ENCODE measurements at places on chromosomes 13 and 19.

GRCh38 chr13:87459419-87459818 lies 211.8 kb upstream of the SLITRK5 start:
- DNase-seq = no peak

GRCh38 chr13:38566519-38566918 lies 120.4 kb upstream of the FREM2 start:
- DNase-seq = no peak

GRCh38 chr13:84737661-84738060 lies 855.4 kb upstream of the SLITRK1 start:
- no peak for DNase-seq

DNA sequence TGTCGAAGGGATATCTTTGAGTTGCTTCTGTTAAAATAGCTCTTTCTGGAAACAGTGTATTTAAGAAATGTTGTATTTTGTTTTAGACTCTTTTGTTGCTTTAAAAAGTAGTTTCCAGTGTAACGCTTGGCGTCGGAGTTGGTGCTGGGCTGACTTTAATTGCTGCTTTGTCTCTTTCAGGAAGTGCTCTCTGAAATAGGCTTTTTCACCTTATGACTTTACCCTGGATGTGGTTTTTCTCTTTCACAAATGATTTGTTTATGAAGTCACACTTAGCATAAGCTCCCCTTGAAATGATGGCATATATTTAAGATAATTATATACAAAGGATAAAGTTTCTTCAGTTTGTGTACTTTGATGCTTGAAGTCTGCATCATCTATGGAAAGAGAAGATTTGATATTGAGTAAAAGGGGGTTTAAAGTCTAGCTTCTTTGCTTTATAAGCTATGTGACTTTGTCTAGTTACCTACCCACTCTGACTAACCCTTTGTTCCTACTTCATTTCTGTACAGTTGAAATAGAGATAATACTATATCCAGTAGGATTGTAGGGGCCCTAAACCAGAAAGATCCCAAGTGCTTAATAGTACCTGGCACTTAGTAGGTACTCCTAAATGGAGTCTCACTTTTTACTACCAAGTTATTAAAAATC lies at the start of gene GPR18:
Gene GPR18 (minus strand): TSS at position 170 of the 651 bp plus-strand sequence. CDS start 2,507 bp downstream, outside the sequence.
- DNase-seq = no peak

- no peak for DNase-seq
These were observed 2.8 kb upstream of the FBXO17 start for GRCh38 chr19:38978326-38978689.

GRCh38 chr13:54775501-54776191 lies 1747.0 kb downstream of the OLFM4 start:
- DNase-seq = no peak

DNA sequence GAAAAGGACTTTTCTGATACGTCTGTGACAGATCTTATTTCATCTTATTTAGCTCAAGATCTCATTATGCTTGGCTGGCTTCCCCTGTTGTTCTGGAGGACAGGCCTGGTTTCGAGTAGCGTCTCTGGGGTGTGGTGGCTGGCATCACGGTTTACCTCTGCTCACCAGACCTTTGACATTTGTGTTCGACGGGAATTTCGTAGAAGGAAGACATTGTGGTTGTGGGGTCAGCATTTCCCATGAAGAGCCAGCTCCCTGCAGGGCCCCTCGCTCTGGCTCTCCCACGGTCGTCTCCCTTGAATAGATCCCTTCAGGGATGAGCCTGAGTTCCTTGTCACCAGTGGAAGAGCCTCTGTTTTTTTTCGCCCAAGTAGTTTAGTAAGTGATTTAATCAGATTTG lies 78.6 kb upstream of the TEX29 start:
- no peak for DNase-seq

DNA sequence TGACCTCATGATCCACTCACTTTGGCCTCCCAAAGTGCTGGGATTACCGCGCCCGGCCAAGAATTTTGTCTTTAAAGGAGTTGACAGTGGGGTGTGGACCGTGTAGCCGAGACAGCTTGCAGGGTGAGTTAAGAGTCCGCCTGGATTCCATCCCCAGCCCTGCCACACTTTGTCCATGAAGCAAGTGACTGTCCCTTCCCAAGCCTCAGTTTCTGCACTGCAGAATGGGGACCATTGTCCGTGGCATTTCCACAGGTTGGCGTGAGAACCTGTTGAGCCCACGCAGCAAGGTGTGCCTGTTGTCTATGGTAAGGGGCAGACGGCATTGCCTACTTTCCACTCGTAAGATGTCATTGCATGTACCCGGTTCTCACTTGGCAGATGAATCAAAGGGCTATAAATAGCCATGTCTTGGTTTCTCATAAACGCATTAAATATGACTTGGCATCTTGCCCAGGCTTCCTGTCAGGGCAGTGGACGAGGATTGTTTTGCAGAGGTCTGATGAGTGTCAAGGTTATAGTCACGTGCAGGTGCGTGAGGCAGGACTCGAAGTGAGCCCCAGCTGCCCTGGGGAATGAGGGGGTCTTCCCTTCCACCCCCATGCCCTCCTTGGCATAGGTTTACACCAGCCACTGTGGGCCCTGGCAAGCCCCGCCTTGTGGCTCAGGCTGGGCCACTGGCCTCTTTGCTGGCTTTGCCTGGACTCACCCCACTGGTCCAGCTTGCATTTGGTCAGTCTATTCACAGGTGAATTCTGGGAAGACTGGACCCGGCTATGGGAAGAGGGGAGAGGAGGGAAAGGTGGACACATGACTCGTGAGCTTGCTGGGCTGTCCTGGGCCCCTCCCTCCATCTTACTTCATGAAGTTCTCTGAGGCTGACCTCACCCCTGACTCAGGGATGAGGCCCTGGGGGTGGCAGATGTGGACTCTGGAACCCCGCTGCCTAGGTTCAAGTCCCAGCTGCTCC lies 14.6 kb downstream of the FAM187B start:
- peak; percentile 49 for DNase-seq

DNA sequence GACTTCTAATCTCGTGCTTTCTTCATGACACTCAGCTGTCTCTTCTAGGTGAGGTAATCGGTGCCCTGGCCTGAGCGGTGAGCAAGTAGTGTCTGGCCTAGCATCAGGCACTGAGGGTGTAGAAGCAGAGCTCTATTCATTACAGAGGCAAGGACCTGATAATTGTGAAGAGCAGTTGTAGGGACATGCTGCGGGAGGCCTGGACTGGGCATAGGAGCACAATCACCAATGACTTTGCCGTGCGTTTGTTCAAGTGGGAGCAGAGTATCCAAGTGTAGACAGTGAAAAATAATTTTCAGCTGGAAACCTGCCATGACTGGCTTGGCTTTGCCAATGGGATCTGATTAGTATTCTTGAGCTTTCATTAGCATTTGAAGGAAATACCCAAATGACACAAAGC lies 32.1 kb upstream of the DCLK1 start:
- no peak for DNase-seq

DNA sequence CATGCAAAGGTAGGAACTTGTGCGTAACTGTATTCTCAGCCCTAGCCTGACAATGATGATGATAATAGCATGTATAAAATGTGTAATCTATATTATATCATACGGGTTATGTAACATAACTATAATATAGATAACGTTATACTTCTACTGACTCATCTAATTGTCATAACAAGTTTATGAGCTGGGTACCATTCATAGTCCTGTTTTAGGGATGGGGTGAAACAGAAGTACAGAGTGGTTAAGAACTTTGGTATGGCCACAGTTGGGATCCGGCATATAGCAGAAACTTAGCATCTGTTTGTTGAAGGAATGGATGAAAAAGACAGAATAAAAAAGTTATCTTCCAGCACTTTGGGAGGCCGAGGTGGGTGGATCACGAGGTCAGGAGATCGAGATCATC lies 5.2 kb downstream of the CTU1 start:
- no peak for DNase-seq

GRCh38 chr13:46173656-46174055 lies 8.3 kb downstream of the LCP1 start:
- DNase-seq = no peak

DNA sequence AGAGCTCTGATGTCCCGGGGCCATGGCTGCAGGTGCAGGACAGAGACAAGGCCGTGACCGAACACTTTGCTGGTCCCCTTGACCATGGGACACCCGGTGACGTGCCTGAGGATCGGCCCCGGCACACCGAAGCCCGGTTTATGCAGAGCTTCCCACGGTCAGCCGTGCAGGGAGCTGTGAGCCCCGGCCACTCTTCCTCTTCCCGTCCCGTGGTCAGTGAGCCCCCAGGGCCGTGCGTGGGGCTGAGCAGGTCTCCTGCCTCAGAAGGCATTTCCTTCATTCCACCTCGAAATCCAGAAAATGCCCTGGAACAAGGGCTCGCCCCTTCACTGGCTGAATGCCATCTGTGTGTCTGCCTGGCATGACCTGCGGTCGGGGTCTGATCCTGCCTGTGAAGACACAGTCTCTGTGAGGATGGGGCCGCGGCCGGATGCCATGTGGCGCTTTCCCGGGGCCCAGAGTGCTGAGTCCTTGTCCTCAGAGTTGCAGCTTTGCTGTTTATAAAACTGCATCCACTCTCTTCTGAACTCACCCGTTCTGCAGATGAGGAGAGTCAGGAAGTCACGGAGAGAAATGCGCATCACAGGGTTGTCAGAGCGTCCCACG lies 16.9 kb downstream of the MCF2L start:
- no peak for DNase-seq

DNA sequence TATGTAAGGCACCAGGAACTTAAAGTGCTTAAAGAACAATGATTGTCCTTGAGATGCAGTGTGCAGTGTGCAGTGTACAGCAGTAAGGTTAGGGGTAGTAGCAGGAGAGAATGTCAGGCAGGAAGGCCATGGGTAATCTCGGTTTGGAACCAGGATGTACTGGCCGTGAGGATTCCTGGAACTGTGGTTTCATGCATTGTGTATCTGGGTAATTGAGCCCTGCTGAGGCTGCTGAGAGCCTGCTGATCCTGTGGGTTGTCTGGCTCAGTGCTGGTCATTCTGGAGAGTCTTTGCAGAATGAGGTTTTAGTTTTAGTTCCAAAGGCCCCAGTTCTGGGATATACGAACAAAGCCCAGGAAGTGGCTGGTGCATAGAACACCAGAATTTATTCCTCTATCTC lies 71.0 kb downstream of the ZNF568 start:
- no peak for DNase-seq

DNA sequence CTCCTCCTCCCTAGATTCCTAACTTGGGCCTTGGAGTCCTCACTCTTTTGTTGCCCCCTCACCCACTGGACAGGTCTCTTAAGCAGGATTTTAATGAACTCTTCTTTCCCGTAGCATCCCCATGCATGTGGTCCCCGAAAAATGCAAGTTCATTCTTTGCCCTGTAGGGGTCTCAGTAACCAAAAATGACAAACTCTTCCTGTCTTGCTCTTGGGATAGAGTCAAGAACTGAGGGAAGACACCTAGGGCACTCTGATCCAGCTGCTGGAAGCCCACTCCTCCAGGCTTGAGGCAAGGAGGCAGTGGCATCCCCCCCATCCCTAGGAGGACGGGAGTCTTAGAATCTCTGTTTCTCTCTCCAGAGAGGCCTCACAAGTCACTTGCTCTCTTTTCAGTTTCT lies 987.0 kb downstream of the DIAPH3 start:
- DNase-seq = no peak

DNA sequence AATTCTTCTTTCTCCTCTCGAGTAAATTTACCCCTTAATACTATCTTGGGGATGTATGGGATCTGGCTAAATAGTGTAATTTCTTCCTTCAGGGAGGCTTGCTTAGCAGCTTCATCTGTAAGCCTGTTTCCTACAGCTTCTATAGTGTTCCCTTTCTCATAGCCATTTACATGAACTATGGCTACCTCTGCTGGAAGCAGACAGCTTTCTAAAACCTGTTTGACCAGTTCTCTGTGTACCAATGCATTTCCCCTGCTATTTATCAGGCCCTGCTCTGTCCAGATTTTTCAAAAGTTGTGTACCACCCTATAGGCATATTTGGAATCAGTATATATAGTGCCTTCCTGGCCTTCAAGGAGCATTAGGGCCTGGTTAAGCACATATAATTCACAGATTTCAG lies 113.6 kb upstream of the PCDH9 start:
- DNase-seq = no peak

DNA sequence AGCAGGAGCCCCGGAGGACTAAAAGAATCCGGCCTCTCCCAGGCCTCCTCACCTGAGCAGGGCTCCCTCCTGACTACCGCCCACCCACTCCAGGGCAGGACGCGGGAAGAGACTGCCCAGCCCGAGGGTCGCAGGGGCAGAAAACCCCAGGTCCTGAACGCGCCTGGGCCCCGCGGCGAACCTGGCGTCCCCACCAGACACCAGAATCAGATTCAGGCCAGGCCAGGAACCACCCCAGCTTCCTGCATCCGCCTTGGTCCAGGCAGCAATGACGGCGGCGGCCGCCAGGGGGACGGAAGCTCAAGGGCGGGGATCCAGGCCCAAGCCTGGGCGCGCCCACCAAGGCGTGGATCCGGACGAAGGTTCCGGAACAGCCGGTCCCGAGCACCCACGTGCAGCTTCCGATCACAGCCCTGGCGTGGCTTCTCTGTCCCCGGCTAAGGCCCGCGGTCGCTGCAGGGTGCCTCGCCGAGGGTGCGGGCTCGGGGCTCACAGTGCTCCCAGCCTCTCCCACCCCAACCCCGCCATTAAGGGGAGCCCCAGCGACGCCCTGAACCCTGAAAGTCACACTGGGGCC lies 3.6 kb downstream of the LGALS7 start:
- peak; percentile 78 for DNase-seq

DNA sequence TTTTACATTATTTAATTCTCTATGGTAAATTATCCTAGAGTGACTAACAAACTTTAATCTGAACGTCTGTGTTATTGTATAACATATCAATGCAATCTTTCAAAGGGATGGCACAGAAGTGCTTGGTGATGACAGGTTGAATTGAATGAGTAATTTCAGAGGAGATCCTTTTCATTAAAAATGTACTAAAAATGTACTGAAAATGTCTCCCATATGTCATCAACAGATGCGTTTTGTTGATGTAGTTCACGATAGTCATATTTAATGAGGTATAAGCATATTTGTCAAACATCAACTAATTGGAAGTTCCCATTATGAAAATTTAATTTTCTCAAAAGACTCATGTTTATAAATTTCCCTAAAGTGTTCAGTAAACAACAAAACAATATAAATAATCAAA lies 1434.7 kb upstream of the PCDH20 start:
- DNase-seq = no peak

DNA sequence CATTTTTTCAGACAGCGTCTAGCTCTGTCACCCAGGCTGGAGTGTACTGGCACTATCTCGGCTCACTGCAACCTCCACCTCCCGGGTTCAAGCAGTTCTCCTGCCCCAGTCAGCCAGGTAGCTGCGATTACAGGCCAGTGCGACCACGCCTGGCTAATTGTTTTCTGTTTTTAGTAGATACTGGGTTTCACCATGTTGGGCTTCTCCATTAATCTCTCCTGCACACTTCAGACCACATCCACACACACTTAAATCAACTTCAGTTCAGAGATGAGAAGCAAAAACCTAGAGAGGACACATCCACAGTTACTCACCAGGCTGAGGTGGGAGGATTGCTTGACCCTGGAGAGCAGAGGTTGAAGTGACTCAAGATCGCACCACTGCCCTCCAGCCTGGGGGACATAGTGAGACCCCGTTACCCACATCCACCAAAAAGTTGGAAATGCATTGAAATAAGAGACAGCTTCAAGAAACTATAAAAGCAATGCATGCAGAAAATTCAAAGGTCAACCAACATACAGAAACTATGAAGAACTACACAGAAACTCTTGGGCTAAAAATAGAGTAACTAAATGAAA lies 42.3 kb downstream of the ZNF611 start:
- DNase-seq = no peak

GRCh38 chr19:49391581-49392399 lies 3.7 kb downstream of the KASH5 start:
- DNase-seq = peak; percentile 60

All from stimulated activated CD8-positive, alpha-beta memory T cell treated with anti-CD3 and anti-CD28 coated beads, Interleukin-15, amount 100 ng/mL, for 4 hours (primary cell).